ENCODE measurements at places on chromosomes 12 and 14.

DNA sequence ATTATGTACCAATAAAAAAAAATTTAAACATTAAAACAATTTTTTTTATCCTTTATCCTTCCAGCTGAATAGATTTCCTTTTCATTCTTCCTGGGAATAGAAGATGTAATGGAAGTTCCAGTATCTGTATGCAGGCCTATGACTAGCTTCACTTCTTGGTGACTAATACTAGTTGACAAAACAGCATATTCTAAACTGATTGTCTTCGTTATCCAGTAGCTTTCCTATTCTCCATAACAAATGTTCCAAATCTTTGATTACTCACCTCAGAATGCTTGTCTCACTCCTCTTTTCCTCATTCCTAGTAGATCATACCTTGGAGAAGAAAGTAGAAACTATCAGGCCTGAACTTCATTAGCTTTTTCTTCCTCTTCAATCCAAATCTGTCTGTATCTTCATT, 70.7 kb downstream of the PLEKHA5 start:
- no peaks in the 10 kb centered on the region for H3K36me3 ChIP-seq
- H3K4me3 ChIP-seq = no peak overlapping the region
- DNase-seq = no peak
- H3K27me3 ChIP-seq = no peaks in the 10 kb centered on the region

GRCh38 chr12:66340131-66340530, 37.8 kb downstream of the HELB start:
- H3K4me3 ChIP-seq = no peak overlapping the region
- H3K36me3 ChIP-seq = no peaks in the 10 kb centered on the region
- no peak overlapping the region for H3K27ac ChIP-seq

GRCh38 chr12:52395761-52396434, 10.2 kb downstream of the KRT82 start:
- no peak for DNase-seq
- H3K36me3 ChIP-seq = no peaks in the 10 kb centered on the region
- H3K27ac ChIP-seq = no peak overlapping the region

DNA sequence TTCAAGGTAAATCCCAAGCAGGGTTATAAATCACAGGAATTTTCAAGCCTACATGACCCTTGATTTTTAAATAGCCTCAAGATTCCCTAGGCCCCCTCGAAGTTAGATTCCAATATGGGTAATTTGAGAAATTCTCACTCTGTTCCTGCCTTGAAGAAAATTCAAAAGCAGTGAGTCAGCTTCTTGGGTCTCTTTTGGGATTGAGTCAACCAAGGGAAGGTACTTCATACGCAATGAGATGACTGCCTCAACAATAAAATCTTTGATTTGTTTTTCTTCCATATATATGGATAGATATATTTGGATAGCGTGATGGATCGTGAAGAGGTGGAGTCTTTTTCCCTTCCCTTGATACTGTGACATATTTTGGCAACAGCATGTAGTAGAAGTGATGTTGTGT, 180.4 kb upstream of the ATP2B1 start:
- no peak overlapping the region for H3K4me3 ChIP-seq
- no peak overlapping the region for H3K27ac ChIP-seq
- no peaks in the 10 kb centered on the region for H3K36me3 ChIP-seq
- no peak for DNase-seq

Data from gastrocnemius medialis (tissue), 4 donors.